C1 segment of cervical spinal cord (tissue), 14 donors: ENCODE measurements at places on chromosomes 11 and 22.

- no peak for DNase-seq
These were observed 28.3 kb upstream of the SOX10 start for GRCh38 chr22:38012604-38013072.

DNA sequence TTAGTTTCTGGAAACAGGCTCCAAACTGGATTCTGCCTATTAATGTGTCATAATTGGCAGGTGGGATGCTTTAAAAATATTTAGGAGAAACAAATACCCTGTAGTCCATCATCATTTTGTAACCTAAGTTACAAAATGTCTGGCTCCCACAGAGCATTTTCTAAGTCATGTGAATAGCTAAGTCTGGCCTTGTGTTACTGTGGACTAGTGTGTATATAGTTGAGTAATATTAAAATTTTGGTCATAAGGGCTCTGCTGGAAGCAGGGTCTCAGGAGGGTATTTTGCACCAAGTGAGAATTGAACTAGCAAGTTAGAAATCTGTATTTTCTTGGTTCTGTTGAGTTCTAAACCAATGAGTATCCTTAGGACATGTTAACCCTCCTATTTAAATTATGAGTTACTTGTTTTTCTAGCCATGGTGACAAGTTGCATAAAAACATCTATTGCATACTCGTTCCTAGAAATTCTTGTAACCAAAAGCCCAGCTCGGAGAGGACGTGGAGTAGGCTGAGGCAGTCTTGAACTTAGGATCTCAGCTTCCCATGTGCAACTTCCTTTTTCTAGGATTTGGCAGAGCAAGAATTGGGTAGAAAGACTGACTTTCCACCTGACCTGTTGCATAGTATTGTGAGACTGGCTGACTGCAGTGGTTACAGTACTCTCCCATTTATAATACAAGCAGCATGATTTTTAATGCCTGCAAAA is 5.4 kb downstream of the PTPMT1 start:
- no peak for DNase-seq

GRCh38 chr11:14657841-14658240 is 14.2 kb downstream of the PDE3B start:
- DNase-seq = no peak

DNA sequence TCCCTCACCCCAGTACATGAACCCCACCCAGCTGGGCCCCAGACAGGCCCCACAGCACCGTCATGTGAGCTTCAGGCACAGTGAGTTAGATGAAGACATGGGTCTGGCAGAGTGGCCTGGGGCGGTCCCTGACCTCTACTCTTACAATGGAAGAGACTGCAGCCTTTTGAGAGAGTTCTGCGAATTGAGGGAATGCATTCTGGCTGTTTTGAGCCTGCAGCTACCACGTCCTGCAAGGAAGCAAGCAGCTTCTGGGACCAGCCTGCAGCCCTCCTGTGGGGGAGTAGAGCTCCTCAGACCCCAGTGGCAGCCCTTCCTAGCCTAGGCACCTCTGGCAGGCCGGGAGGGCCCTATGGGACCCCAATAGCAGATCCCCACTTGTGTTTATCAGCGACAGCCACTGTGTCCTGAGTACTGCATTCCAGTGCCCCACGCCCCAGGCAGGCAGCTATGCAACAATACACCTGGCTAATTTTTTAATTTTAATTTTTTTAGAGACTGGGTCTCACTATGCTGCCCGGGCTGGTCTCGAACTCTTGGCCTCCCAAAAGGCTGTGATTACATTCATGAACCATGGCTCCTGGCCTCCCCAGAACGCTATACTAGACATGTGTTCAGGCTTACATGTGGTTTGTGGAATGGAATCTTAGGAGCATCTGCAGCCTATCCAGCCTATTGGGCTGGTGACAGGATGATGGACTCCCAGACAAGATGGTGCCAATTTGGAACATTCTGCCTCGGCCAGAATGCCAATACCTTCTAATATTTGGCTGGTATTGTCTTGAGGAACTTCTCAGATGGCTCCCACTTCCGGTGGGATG is 717 bp upstream of the SLC7A4 start:
- no peak for DNase-seq

DNA sequence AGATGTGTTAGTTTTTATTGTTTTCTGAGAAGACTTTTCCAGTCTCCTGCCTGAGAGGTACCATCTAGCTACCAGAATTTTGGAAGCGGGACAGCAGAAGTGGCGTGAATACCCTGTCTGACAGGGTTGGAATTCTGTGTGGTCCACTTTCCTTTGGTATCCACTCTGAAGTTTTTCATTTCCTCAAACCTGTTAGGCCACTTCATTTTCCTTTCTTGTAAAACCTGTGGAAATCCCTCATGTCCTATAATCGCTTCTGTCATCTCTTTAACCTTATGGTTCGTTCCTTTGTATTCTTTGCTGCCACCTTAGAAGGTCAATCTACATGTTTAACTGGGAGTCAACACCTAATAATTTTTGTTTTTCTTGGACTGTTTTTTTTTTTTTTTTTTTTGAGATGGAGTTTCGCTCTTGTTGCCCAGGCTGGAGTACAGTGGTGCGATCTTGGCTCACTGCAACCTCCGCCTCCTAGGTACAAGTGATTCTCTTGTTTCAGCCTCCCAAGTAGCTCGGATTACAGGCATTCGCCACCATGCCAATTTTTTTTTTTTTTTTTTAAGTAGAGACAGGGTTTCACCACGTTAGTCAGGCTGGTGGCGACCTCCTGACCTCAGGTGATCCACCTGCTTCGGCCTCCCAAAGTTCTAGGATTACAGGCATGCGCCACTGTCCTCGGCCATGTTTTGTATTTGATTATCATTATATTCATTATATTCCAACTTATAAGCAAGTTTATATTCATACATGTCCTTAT is 7.1 kb downstream of the SFI1 start:
- DNase-seq = no peak

DNA sequence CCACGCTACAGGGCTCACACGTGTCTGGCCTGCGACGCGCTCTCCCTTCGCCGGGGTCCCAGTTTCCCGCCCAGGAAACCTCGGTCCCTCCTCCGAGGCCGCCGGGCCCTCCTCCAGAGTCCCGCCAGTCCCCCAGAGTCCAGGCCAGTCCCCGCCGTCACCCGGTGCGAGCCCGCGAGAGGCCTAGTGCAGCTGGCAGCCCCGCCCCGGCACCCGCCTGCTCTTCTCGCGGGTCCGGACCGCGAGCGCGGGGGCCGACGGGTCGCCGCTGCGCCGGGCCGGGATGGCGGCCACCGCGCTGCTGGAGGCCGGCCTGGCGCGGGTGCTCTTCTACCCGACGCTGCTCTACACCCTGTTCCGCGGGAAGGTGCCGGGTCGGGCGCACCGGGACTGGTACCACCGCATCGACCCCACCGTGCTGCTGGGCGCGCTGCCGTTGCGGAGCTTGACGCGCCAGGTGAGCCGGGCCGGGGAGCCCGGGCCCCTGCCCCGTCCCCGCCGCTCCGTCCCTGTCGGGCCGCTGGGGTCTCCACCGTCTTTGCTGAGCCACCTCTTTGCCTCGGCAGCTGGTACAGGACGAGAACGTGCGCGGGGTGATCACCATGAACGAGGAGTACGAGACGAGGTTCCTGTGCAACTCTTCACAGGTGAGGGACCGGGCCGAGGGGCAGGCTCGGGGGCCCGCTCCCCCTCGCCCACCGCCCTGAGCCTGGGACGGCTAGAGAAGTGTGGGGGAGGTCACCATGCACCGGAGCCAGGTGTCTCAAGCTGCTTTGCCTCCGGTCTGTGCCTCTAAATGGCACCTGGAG is at the start of gene PTPMT1:
TSS of gene PTPMT1 (plus strand) at position 260 of the 809 bp plus-strand sequence. CDS start at position 284, 24 bp downstream.
- peak; percentile 26 for DNase-seq

- peak; percentile 63 for DNase-seq
These were observed 19.6 kb downstream of the CKAP5 start for GRCh38 chr11:46826310-46827044.

DNA sequence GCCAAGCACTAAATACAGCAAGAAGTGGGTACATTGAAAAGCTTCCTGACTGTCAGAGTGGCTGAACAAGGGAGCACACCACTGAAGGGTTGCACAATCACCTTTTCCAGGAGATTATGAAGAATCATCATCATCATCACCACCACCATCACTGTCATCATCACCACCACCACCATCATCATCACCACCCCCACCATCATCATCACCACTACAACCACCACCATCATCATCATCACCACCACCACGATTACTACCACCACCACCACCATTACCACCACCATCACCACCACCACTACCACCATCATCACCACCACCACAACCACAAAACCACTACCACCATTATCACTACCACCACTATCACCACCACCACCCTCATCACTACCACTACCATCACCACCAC is 147.9 kb upstream of the TBCEL start:
- DNase-seq = no peak

DNA sequence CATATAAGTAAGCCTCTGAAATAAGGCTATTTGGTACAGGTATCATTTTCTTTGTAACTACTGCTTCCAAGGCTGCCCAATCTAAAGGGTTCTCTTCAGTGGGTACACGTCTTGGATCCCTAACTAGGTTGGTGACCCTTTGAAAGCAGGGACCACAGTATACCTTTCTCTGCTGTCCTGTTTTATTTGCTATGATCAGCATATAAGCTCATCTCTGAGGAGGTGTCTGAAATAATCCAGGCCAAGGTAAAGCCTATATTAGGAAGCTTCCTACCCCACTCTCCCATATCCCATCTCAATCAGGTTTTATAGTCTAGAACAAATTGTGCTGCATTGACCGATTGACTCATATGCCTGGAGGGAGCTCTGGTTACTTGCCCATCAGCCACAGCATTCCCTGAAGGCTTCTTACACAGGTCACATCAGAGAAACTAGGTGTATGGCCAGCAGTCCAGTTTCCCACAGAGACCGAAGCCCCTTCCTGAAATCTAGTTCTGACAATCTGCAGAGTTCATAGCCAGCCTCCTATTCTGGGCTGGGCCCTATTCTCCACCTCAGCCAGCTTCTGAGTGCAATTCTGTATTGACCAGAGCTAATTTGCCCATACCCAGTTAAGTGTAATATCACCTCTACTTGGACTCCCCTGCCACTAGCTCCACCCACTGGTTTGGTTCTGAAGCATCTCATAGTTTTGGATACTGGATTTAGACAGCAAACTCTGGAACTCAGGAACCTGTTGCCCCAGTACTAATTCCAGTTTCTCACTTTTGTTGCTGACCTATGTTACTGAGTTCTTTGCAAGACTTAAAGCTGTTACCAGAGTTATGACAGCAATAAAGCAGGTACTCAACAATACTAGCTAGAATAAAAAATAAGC is 62.1 kb upstream of the ARHGAP20 start:
- DNase-seq = no peak

DNA sequence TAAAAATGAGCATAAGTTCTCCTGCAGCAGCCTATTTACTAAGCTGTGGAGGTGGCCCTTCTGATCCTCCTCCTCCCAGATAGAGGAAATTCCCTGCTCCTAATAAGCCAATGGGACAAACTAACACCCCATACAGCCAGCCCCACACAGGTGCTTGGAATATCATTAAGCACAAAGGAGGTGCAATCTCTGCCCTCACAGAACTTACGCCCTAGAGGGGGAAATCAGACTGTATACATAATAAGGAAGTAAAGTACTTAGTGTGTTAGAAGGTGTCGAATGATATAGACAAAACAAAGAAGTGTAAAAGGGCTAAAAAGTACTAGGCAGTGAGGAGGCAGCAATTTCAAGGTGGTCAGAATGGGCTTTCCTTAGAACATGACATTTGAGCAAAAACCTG is 5.8 kb downstream of the MS4A12 start:
- DNase-seq = no peak

DNA sequence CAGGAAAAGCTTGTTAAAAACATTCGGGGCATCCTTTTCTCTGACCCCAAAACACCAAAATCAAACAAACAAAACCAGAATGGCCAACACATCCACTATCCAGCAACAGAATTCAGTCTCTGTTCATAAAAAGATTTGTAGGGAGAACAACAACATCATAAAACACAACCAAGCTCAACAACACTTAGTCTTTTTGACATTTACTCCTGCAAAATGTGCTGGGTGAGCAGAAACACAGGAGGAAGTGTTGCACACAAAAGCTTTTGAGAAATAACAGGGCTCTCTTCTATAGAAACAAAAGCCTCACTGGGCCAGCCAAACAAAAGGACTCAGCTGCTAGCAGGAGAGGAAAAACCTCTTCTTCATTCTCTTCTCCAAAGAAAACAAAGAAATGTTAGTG is 736.0 kb upstream of the CCDC90B start:
- DNase-seq = peak; percentile 2

- DNase-seq = no peak
These were observed 8.8 kb upstream of the RPL3 start for GRCh38 chr22:39327995-39328754.

- DNase-seq = no peak
These were observed 1.1 kb upstream of the IGSF9B start for GRCh38 chr11:133957900-133958299.

DNA sequence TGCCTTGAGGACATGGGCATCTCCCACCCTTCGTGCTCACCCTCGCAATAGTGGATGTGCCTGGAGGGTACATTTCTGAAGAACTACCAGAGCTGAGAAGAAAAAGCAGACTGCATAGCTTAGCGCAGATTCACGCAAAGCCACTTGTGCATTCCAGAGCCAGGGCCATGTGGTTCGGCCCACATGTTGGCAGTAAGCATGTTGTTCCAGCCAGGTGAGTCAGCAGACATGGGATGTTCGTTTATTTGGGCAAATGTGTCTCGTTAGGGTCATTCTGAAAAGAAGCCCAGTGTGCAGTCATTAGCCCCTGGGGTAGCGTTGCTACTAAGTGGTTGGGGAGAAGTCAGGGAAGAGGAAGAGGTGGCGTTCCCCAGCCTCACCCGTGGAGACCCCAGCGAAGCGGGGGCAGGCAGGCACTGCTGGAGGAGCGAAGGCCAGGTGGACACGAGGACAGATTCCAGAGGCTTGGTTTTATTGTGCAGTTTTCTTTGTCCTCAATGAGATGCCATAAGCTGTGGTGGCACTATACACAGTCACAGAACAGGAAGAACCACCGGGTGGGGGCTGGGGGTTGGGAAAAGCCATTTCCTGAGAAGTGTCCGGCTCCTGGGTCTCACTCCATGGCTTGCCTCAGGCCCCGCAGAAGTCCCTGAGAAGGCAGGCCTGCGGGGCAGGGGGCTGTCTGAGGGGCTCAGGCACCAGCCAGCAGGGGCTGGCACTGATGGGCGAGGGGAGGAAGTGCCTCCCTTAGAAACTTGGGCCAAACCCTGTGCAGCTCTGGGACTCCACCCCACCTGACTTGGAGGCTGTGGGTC is 5.0 kb downstream of the THY1 start:
- no peak for DNase-seq

GRCh38 chr11:111194860-111195568 is 50.5 kb upstream of the POU2AF2 start:
- DNase-seq = no peak

GRCh38 chr11:129881570-129882170 is 13.7 kb downstream of the NFRKB start:
- no peak for DNase-seq
